ELF-1 (cell line): ENCODE measurements at places on chromosomes 3 and 15.
A peak's percentile ranks its signal among the peaks of the same experiment; 100 is the strongest.

GRCh38 chr3:12273045-12273695 lies 15.7 kb upstream of the PPARG start:
- DNase-seq: no peak

DNA sequence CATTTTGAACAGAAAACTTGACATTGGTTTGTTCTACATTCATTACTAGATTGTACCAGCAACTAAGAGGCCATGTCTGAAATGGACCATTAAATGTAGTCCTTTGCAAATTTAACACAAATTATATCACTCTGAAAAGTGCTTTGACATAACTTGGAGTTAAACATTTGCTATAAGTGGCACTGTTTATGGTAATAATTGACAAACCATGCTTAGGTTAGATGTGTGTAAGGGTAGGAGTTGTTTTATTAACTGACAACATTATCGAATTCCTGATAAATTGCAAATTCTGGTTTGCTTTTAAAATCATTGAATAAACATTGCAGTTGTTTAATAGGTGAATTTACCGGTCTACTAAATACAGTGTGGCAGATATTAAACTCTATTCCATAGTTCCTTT lies 6.1 kb upstream of the TMEM207 start:
- DNase-seq: no peak

DNA sequence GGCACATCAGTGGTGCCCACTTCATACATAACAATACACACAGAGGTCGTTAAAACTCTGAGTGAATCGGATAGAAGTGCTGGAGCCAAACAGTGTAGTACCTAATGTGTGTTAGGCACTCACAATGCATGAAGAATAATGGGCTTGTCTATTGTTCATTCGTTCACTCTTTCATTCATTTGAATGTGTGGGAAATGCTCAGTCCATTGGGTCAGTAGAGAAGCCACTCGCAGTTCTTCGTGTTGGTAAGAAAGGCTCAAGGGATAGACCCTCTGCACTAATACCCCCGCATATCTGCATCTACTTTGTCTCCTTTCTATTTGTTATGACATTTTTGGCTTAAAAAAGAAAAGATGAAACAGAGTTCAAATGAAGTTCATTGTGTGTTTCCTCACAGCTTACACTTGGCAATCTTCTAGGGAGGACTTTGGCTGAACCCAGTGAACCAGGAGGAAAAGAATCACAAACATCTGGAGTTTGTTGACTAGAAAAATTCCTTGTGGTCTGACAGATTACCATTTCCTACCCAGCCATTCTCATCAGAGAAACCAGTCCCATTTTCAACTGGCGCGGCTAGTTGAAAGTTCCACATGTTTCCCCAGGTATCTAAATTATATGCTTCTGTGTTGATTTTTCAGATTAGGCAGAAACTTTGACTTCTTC lies 32.8 kb upstream of the MFSD1 start:
- DNase-seq: no peak

DNA sequence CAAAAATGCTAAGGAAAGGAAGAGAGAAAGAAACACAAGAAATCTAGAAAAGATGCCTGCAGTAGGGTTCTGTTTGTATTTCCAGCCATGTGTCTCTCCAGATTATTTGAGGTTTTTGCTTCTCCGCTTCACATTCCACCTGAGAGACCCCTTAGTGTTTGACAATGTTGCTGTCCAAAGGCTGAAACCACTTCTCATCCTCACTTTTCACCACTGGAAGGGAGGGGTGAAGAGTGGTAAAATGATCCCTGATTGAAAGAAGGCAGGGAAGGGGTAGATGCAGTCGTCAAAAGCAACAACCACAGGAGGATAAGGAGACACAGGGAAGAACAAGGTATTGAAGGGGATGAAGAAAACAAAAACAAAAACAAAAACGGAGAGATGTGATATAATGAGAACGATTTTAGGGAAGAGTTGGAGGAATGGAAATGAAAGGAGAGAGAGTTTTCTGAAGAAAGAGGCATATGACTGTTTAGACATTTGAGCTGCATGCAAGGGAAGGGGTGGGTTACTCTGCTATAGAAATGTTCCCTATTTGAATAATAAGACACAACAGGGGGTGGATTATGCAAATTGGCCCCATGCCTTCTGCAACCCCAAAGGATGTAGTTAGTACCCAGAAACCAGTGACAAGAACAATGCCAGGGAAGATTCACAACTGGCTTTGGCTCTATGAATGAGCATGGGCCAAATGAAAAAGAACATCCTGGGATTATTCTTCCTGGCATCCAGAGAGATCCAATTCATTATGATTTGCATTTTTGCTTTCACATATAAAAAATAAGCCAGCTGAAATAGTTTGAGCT lies 235.9 kb downstream of the GAP43 start:
- DNase-seq: peak; percentile 44

- DNase-seq: no peak
Measured at GRCh38 chr3:193593668-193594030, 641 bp downstream of the OPA1 start.

GRCh38 chr3:65490114-65490513 lies 548.6 kb downstream of the MAGI1 start:
- peak; percentile 18 for DNase-seq

- no peak for DNase-seq
Measured at GRCh38 chr3:57256844-57257243, 29.3 kb downstream of the APPL1 start.

GRCh38 chr3:109440353-109440752 lies 103.0 kb upstream of the DPPA4 start:
- no peak for DNase-seq

- no peak for DNase-seq
Measured at GRCh38 chr3:34676436-34676835, 878.0 kb downstream of the PDCD6IP start.

- DNase-seq: no peak
Measured at GRCh38 chr15:47383102-47383501, 334.2 kb upstream of the SEMA6D start.

DNA sequence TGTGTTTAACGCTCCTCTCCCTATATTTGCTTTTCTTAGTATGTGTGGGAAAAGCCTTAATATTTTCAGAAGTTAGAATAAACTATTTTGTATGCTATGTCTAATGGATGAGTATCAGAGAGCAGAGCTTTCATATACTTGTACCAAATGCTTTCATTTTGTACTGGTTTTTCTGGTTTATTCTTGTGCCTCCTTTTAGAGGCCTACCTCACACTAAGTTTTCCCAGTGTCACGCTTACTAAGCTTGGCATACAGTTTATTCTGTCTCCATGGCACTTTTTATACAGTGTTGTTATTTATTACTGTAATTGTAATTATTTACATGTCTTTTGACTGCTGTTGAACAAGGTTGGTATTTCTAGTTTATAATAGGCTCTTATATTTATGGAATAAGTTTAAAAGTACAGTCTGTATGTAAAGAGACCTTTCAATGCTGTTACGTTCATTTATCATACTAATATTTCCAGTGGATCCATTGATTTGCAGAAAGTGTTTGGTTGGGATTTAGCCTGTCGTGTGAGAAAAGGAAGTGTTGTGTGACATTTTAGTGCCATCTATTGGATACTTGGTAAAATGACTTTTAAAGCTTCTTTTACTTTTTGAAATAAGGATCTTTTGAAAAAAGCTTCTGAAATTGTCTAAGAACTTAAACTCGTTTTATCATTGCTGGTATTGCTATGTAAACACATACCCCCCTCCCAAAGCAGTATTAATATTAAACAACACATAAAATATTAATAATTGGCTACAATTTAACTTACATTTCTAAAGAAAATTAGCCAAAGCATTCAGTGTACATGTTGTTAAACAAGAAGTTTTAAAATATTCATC lies 5.2 kb upstream of the EBLN2 start:
- DNase-seq: no peak

DNA sequence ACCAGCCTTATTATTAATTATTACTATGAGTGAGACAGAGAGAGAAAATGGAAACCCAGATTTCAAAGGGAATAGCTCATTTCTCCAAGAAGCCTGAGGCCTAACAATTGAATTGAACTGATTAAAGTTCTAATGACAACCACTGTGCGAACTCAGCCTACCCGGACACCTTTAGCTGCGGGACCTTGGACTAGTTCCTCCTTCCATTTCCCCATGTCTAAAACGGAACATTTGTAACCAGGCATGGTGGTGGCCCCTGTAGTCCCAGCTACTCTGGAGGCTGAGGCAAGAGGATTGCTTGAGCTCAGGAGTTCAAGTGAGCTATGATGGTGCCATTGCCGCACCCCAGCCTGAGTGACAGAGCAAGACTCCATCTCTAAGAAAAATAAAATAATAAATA lies 16.4 kb upstream of the RTP2 start:
- DNase-seq: no peak

- DNase-seq: peak; percentile 21
Measured at GRCh38 chr3:135240426-135240825, 445.4 kb downstream of the EPHB1 start.

DNA sequence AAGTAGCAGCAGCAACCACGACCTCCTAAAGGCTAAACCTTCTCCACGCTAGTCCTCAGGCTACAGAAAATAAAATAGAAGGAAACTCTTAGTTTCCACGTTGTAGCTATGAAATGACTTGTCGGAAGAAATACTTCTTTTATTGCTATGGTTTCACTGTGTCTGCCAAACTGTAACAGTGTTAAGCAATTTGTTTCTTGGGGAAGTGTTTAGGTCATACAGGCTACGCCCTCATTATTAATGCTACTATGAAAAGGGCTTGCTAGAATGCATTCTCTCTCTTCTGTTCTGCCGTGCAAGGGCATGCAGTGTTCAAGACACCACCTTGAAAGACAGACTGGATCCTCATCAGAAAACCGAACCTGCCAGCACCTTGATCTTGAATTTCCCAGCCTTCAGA lies 462.7 kb downstream of the PLOD2 start:
- DNase-seq: no peak

DNA sequence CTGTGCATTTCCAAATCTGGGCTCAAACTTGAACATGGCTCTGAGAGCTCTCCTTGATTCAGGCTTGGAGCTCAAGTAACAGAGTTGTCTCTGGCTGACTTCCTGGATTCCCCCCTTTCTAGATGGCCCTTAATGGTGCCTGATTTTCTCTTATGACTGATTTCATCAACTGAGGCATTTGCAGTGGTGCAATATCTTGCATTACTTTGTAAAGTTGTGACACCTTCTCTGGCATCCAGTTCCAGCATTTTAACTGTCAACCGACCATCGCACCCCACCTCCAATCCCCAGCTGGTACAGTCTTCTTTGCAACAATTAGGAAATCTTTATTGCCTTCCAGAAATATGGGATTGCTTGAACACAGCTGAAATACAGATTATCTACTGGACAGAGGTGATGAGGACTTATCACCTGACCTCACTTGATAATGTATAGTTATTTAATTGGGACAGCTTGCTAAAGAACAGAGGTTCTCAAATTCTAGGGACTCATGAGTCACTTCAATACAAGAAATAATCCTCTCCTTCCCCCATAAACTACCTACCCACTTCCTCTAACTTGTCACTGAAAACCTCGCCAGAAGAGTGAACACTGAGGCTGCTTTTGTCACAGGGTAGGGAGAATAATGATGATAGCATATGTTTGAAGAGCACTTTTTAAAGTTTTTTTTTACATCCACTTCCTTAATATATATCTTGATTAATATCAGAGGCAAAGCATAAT lies 41.8 kb downstream of the FILIP1L start:
- no peak for DNase-seq

DNA sequence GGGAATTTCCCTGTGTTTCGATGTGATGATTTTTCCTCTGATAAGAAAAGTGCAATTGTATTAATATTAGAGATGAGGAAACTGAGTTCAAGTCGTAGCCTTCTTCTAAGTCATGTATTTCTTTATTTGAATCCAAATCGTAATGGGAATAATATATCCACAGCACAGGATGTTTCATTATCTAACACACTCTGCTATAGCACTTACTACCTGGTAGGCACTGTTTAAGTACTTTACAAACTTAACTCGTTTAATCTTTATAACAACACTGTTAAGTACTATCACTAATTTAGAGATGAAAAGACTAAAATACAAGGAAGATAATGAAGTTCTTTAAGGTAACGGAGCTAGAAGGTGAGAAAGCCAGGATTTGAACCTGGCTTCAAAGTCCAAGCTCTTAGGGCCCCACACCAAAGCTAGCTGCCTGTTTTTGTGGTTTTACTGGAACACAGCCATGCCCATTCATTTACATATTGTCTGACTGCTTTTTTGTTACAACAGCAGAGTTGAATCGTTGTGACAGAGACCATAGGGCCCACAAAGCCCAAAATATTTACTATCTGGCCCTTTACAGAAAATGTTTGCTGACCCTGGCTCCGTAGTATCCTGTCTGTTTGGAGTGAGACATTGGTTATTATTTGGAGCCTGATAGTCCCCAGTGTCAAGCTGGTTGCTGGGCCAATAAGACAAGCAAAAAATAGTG lies 9.6 kb upstream of the ATP13A3 start:
- no peak for DNase-seq

GRCh38 chr15:99180086-99180963 lies 69.1 kb downstream of the TTC23 start:
- no peak for DNase-seq
